Activated naive CD4-positive, alpha-beta T cell treated with anti-CD3 and anti-CD28 coated beads for 36 hours (primary cell): ENCODE measurements at places on chromosomes 5 and 9. TPM values are rescaled to one million over a fixed set of nuclear protein-coding genes. Genes with fewer than 3 reads are reported as not detected.

- no peak for DNase-seq
Measured at GRCh38 chr5:76372323-76373054, 30.6 kb upstream of the IQGAP2 start.

DNA sequence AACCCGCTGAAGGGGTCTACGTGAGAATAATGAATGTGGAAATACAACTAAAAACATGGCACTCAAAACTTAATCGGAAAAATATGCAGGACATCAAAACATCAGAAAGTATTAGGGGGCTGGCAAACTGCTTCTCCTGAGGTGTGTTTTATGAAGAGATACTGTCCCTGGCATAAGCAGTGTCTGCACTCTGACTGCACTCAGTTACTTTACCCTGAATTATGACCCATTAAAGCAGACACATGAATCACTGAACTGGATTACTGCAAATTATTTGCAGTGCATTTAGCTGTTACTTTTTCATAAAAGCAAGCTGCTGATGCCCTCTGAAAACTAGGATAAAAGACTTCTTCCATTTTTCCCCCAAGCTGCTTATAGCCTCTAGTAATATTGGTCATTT is 164.9 kb downstream of the AP3B1 start:
- DNase-seq = no peak

GRCh38 chr5:68060382-68060781 is 155.2 kb upstream of the PIK3R1 start:
- DNase-seq = no peak

GRCh38 chr9:77474936-77475335 is 173.2 kb downstream of the GNA14 start:
- DNase-seq = no peak

GRCh38 chr5:62780888-62781287 is 202.3 kb downstream of the LRRC70 start:
- DNase-seq = no peak

- no peak for DNase-seq
Measured at GRCh38 chr5:110001648-110002047, 311.9 kb downstream of the MAN2A1 start.

- no peak for DNase-seq
Measured at GRCh38 chr5:13408616-13409015, 535.9 kb downstream of the DNAH5 start.

DNA sequence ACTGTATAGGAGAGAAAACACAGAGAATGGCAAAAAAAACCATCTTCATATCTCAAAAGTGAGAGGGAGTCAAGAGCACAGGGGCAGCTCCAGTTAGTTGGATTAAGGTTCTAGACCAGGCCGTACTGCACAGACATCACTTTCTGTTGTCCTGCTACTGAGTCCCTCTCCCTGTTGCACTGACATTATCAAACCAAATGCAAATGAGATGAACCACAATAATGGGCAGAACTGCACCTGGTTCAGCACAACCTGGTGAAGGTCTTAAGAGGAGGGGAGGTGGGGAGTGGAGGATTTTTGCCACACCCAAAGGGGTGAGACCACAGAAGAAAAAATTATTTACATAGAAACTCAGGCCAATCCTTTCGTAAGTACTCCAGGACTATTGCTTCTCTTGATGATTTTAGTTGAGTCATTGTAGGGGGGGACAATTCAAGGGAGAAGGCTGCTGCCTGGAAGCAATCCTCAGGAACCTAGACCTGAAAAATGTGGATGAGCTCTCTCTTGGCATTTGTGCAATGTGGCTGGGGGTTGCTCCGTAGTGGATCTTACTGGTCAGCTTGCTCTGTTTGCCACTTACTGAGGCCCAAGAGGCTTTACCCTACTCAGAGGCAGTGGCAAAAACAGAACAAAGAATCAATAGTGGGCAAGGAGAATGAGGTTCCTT is 94.5 kb upstream of the PPP1R2B start:
- no peak for DNase-seq

DNA sequence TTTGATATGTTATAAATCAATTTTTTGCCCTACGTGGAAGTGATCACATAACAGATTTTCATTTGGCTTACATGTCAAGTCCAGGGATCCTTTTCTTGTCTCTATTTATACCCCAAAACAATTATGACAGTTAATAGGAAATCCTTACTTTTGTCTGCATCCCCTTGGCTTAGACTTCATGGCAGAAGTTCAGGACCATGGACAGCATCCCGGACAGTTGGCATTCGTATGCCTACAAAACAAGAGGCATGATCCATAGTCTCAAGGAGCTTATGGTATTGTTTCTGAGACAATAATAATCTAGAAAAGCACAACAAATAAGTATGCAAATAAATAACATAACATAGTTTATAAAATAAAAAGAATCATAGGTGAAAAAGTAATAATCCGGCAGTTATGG is 214.3 kb upstream of the GRIA1 start:
- peak; percentile 33 for DNase-seq

DNA sequence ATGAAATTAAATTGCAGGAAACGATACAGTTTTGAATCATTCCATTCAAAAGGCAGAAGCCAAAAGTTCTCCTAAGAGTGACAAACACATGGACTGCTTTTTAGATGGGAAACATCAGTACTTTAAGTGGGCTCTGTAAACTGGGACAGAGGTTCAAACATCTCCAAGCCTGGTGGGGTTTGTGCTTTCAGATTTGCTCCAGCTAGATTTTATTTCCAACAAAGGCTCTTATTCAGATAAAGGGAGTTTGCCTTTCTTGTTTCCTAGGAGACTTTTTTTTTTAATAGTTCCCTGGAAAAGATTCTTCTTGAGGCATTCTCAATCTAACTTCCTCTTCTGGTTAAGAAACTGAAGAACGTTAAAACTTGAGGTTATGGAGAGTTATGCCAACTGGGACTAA is 277.6 kb downstream of the TMEM38B start:
- DNase-seq = no peak

DNA sequence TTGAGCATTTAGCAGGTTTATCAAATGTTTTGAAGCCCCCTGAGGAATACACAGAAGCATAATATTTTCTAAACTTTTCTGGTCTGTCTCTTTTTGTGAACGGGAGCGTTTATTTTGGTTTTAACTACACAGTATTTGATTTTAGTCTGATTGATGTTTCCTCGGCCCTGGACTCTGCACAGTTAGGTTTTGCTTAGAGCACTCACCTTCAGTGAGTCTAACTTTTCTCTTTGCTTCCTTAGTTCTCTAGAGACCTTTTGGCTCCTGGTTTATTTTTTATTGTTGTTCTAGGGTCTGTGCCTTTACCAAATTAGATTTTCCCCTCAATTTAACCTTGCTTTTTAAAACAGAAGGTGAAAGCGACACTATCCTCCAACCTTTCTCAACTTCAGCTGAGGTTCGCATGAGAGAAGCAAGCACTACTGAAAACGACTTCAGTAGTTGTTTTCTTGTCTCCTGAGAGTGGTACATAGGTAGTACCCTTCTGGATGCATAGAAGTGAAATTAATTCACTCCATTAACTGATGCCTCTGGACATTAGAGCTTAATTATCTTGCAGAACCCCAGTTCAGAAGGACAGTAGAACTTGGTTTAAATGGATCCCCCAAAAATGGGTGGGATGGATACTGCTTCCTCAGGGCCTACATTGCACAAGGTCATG is 166.7 kb upstream of the ELL2 start:
- no peak for DNase-seq

GRCh38 chr9:35490910-35491465 is 1.1 kb downstream of the RUSC2 start:
- DNase-seq = no peak

DNA sequence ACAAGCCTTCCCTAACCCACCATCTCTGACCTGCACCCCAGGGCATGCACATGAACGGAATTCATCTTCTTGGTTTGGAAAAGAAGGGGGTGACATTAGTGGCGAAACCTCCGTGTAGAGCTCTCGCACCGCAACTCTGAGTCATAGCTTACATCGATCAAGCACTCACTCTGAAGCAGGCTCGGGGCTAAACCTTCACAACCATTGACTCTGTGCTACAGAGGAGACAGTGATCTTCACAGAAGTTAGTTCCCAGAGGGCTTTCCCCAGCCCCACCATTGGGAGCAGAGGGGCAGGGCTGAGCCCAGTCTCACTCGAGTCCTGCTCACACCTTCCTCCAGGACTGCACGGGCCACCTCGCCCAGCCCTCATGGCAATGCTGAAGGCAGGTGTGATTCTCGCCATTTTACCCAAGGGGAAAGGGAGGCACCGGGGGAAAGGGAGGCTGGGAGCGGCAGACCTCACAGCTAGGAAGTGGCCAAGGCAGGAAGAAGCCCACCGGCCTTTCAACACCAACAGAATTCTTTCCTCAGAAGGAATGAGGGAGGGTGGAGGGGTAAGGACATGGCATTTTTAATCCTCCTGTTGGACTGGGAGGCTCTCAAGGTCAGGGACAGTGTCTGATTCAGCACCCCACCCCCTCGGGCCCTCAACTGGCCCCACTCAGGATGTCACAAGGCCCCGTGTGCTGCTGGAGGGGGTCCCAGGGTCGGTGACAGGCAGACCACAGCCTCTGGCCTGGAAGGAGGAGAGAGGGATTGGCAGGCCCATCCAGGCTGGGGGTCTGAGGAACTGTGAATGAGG is 25.9 kb upstream of the IL17B start:
- no peak for DNase-seq

GRCh38 chr9:128405780-128406171 is 14.9 kb upstream of the CERCAM start:
- DNase-seq = no peak

- DNase-seq = no peak
Measured at GRCh38 chr5:16304846-16305245, 125.3 kb upstream of the MARCHF11 start.

DNA sequence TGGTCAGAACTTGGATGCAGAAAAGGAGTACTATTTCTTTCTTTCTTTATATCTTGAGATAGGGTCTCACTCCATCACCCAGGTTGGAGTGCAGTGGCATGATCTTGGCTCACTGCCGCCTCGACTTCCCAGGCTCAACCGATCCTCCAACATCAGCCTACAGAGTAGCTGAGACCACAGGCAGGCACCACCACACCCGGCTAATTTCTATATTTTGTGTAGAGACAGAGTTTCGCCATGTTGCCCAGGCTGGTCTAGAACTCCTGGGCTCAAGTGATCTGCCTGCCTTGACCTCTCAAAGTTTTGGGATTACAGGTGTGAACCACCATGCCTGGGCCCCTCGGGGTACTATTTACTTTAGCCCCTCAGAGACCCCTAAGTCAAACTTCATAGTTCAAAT is 323.4 kb downstream of the TRPM3 start:
- DNase-seq = no peak

DNA sequence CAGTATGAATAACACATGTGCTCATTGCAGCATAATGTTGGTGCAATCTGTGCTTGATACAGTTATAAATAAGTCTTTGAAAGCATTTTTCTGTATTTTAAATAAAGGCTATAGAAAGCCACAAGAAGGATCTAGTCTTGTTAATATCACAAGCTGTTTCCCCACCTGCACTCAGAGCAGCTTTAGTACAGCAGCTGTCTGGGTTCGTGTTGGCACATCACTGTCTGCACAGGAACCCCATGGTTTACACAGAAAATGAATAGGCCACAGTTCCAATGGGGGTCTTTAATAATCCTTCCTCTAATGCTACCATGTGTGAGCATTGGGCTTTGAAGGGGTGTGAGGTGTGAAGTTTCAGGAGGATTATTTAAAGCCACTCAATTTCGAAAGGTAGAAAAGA is 2269.7 kb downstream of the MAT2B start:
- DNase-seq = no peak

DNA sequence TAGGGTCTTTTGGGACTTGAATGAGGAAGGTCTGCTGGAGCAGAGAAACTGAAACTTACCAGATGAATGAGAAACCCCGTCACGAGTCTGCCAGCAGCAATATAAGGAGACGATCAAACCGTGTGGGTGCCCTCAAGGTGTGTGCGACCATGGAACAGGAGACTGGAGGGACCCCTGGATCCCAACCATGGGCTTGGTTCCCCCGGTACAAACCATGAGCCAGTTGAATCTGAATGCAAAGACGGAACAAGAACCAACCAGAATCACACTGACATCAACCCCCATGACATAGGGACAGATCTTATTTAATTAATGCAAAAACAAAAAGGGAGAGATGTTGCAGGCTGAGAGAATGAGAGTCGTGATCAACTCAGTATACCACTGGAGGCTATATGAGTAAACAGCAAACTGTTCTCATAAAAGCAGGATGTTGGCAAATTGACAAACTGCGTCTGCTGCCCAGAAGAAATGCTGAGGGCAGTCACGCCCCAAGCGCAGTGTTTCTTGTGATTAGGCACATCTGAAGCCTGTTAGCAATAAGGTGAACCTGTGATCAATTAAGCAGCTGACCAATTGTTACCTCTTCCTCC is 475.5 kb upstream of the ACO1 start:
- DNase-seq = no peak

- peak; percentile 18 for DNase-seq
Measured at GRCh38 chr5:17190242-17190778, 27.1 kb upstream of the BASP1 start.

GRCh38 chr9:97863314-97863713 is 10.3 kb downstream of the FOXE1 start:
- no peak for DNase-seq

DNA sequence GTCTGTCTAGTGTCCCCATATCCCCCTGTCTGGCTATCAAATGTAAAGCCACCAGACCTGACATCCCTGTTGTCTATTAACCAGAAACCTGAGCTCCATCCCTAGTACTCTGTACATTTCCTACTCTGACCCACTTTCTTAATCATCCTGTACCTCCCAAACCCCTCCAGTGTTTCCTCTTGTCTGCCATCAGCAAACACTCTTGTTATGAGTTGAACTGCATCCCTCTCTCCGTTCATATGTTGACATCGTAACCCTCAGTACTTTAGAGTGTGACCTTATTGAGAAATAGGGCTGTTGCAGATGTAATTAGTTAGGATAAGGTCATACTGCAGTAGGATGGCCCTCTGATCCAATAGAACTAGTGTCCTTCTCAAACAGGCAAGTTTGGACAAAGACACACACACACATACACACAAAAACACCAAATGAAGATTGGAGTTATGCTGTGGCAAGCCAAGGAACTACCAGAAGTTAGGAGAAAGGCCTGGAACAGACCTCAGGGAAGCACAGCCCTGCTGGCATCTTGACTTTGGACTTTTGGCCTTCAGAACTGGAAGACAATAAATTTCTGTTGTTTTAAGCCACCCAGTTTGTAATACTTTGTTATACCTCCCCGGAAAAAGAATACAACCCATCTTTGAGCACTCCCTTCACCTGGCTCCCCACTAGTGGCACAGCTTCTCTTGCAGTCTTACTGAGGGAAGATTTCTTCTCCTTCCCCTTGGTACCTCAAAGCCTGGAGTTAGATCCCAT is 180.0 kb upstream of the PTGER4 start:
- DNase-seq = no peak

Gene ADAMTS16
- not detected for total RNA-seq

Gene PIP5KL1
- total RNA-seq = 1.1 TPM

Gene FBP2
- total RNA-seq = not detected

Gene GRIN1
- not detected for total RNA-seq

Gene RNF183
- total RNA-seq = not detected

Gene TMC1
- total RNA-seq = not detected

Gene ZDHHC11B
- total RNA-seq = not detected

Gene IL33
- total RNA-seq = not detected

Gene SPATA31D4
- not detected for total RNA-seq

Gene PCDHGC3
- 0.17 TPM for total RNA-seq

Gene TMOD1
- 1.4 TPM for total RNA-seq
